CD8-positive, alpha-beta T cell (primary cell): ENCODE measurements at places on chromosomes 11 and 22.

DNA sequence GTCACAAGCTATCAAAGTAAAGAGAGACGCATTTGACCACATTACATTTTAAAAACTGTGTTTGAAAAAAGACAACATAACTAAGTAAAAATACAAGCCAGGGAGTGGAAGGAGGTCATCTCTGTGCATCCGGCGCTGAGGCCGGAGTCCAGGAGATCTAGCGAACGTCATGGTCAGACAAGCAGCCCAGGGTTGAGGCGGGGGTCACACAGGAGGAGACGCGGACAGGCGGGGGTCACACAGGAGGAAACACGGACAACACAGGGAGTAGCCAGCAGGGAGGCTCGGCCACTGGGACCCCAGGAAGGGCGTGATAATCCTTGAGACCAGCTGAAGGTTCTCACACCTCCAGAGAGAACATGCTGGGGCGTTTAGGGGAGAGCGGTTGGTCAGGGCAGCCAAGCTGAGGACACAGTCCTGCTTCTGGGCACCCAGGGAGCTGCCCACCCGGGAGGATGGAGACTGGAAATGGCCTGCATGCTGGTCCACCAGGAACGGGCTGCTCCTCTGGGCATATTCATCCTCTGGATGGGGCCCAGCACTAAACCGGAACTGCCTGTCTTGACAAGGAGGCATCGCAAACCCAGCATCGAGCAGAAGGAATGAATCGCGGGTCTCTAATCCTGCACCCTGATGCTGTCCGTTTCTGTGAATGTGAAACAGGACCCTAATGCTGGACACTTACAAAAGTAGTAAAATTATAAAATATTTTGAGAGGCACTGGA lies 40.9 kb upstream of the MUC5AC start:
- no peak for DNase-seq

DNA sequence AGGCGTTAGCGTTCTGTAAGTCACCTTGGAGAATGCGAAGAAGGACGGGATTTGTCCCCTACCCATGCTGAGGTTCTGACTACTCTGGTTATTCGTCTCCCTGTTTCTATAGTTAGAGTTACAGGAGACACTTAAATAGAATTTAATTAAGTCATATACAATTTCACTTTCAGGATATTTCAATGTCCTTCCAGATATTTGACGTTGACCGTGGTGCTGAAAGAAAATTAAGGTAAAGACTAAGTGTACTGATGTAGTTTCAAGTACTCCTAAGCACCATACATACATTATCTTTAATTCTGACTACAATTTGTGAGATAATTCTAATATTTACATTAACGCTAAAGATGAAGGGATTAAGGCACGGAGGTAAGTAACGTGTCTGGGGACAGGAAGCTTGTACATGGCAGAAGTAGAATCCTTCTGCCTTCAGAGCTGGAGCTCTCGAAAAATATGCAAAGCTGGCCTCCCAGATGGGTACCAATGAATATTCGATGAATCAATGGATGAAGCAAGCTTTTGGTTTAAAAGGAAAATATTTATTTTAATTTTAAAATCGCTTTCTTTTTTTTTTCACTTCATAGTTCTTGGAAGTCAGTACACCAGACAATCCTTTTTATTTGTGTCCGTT lies 539 bp upstream of the SLC36A4 start:
- DNase-seq = no peak

DNA sequence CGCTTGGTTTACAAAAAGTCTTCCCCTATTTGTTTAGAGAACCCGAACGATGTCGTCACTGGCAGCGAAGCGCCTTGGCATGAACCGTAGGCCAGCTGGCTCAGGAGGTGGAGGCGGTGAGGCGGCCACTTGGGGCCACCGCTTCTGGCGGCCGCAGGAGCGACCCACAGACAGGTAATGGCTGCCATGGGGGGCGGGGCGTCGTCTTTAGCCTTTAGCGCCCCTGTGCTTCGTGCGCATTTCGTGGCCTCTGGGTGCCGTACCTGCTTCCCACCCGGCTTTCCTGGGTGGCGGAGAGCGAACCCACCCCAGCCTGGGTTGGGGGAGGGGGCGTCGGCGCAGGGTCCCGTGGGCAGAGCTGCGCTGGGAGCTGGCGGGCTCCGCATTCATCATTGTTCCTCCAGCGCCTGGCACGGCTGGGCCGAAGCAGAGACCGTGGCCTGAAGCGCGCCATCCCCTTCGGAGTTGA lies 469 bp upstream of the OSBP2 start:
- DNase-seq = peak; percentile 12

DNA sequence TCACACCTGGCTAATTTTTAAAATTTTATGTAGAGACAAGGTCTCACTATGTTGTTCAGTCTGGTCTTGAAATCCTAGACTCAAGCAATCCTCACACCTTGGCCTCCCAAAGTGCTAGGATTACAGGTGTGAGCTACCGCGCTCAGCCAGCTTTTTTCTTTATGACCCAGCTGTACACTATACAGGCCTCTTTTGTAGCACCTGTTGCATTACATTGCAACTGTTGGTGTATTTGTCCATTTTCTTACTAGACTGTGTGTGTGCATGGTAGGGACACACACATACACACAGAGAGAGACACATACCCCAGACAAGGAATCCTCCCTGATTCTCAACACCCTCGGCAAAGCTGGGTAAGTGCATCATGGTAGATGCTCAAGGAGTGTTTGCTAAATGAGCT lies 61.7 kb downstream of the NAV2 start:
- no peak for DNase-seq

- DNase-seq = no peak
These were observed 44.8 kb downstream of the ENDOD1 start for GRCh38 chr11:95134491-95134890.

DNA sequence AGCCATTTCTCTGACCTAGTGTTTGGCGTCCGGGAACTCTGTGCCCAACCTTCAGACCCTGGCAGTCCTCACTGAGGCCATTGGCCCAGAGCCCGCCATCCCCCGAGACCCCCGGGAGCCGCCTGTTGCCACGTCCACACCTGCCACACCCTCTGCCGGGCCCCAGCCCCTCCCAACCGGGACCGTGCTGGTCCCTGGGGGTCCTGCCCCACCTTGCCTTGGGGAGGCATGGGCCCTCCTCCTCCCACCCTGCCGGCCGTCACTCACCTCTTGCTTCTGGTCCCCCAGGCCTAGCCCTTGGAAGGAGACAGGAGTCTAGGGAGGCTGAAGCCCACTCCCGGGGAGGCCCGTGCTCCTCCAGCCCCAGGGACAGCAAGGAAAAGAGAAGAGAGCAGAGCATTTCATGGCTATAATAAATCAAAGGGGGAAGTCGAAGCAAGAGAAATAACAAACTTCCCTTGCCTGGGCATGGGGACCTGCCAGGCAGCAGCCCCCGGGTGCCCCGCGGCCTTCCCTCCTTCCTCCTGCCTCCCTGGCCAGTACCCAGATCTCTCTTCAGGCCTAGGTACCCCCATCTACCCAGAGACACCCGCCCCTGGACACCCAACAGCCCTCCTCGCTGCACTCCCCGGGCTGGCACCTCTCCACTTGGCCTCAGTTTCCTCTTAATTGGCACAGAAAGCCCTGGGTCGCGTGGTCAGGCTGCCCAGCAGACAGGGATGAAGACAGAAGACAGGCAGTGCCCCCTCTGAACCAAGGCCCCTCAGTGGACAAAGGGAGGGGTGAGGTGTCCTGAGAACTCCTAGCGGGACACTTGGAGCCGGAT lies 13.0 kb upstream of the SLC39A13 start:
- DNase-seq = no peak

- no peak for DNase-seq
These were observed 21.7 kb downstream of the KIAA0930 start for GRCh38 chr22:45218976-45219375.

GRCh38 chr11:66337103-66337899 lies 1.1 kb upstream of the RIN1 start:
- DNase-seq = no peak

DNA sequence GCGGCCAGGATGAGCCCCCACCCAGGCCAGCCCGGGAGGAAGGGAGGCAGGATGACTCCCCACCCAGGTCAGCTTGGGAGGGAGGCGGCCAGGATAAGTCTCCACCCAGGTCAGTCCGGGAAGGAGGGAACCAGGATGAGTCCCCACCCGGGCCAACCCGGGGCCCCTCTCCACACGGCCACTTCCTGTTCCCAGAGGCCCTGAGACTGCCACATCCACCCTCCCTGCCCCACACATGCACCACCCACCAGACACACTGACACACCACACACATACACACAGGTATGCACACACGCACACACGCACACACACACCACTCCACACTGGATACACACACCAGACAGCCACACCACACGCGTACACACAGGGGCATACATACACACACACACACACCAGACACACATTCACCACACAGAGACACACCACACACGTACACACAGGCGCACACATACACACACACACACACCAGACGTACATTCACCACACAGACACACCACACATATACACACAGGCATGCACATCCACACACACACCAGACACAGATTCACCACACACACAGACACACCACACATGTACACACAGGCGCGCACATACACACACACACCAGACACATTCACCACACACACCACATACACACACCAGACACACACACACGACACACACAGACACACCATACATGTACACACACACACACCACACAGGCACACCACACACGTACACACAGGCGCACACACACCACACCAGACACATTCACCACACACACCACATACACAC lies 84.9 kb upstream of the PRR5 start:
- no peak for DNase-seq

DNA sequence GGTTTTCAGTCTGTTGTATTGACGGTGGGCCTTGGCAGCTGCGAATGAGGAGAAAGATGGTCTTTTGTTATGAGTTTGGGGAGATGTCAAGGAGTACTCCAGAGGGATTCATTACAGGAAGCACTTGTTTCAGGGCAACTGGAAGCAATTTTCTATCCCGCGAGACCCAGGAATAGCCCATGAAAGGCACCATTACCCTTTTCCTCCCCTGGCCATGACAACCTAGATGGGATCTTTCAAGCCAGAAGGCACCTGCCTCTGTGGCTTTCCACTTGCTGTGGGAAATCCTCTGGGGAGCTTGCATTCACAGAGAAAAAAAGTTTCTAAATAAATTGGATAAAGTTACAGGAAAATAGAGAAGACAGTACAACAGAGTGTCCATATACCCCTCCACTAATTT lies 2.7 kb downstream of the ZNF215 start:
- no peak for DNase-seq

GRCh38 chr11:130102301-130103249 lies 32.9 kb downstream of the APLP2 start:
- DNase-seq = no peak

GRCh38 chr22:38572065-38572464 lies 2.1 kb upstream of the DMC1 start:
- DNase-seq = no peak

GRCh38 chr11:118610773-118611432 lies 3.5 kb downstream of the PHLDB1 start:
- peak; percentile 90 for DNase-seq

- DNase-seq = no peak
These were observed 705 bp downstream of the FZD4 start for GRCh38 chr11:86954269-86955110.

- DNase-seq = no peak
These were observed 1320.5 kb downstream of the BRD1 start for GRCh38 chr22:48507171-48507570.

DNA sequence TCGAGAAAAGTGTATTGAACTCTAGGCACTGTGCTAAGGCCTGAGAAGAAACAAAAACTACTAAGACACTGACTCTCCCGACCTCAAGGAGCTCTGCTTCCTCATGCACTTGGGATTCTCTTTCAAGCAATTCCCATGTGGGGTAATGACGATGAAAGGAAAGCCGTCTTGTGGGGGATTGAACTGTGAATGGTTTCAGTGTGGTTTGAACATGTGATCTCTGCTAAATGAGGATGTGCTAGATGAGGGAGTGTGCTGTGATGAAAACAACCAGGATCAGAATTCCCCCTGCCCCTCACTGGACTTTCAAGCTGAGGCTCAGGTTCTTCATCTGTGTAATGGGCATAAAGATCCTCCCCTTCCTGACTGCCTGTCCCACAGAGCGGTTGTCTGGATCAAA lies 74.9 kb downstream of the DEPDC5 start:
- no peak for DNase-seq

GRCh38 chr11:62359475-62359874 lies 22.2 kb downstream of the ASRGL1 start:
- DNase-seq = no peak

GRCh38 chr11:112864672-112865071 lies 96.5 kb upstream of the NCAM1 start:
- DNase-seq = no peak

GRCh38 chr11:2263724-2264360 lies 6.5 kb downstream of the ASCL2 start:
- DNase-seq = no peak

GRCh38 chr22:37492428-37493344 lies 6.5 kb upstream of the MFNG start:
- no peak for DNase-seq

- DNase-seq = peak; percentile 60
These were observed 6.6 kb downstream of the APOL4 start for GRCh38 chr22:36194971-36195370.

GRCh38 chr22:17157714-17158113 lies 1.4 kb downstream of the HDHD5 start:
- DNase-seq = no peak

- no peak for DNase-seq
These were observed 59.1 kb downstream of the CSNK2A3 start for GRCh38 chr11:11293798-11294550.

GRCh38 chr11:39641751-39642150 lies 1817.7 kb downstream of the LRRC4C start:
- DNase-seq = no peak

GRCh38 chr11:113818426-113818825 lies 38.8 kb downstream of the CLDN25 start:
- no peak for DNase-seq

DNA sequence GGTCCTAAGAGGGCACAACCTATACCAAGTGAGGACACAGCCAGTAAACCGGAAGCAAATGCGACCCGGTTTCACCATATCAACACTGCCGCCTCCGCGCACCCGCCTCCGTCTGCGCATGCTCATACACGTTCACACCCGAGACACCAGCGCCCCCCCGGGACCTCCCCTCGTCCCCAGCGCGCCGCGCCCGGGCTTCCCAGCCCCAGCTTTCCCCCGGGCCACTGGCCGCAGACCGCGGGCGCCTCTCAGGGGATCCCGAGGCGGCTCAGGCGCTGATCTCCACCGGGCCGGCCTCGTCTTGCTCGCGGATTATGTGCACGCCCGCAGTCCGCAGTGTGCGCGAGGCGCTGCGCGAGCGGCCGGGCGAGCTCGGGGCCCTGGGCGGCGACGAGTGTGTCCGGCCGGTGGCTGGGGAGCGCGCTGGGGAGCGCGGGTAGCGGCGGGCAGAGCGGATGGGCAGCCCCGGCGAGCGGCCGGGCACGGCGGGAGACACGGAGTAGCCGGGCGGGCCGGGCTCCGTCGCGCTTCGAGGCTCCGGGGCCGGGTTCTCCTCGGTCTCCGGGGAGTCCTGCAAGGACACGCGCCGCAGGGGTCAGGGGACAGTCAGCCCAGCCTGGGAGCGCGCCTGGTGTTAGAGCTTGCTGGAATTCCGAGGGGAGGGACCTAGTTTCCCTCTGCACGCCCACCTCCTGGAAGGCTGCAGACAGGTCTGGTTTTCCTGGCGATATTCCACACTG lies 2.0 kb downstream of the HEPN1 start:
- peak; percentile 91 for DNase-seq

GRCh38 chr11:59891781-59892181 lies 13.2 kb downstream of the OOSP3 start:
- no peak for DNase-seq

- peak; percentile 65 for DNase-seq
These were observed 2.3 kb upstream of the RAD9A start for GRCh38 chr11:67389477-67389876.
